Activated gamma-delta T cell treated with Interleukin-2 at 50 U/mL for 16 hours (primary cell): ENCODE measurements at places on chromosomes 5 and 9.

DNA sequence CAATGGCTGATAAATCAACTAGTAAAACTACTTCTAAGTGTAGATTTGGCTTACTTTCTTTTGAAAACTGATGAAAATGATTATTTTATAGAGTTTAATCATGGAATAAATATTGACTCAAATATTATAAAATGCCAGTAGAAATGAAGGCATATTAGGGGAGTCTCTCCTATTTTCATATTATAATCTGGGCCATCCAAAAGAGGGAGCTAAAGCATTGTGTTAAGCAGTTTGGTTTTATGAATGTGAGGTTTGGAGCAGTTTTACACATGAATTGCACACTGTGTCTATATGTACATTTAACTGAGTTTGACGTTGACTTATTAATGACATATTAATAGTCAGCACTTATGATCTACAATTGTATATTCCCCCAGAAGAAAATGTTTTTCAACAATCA, 17.4 kb downstream of the CDH9 start:
- DNase-seq = no peak

DNA sequence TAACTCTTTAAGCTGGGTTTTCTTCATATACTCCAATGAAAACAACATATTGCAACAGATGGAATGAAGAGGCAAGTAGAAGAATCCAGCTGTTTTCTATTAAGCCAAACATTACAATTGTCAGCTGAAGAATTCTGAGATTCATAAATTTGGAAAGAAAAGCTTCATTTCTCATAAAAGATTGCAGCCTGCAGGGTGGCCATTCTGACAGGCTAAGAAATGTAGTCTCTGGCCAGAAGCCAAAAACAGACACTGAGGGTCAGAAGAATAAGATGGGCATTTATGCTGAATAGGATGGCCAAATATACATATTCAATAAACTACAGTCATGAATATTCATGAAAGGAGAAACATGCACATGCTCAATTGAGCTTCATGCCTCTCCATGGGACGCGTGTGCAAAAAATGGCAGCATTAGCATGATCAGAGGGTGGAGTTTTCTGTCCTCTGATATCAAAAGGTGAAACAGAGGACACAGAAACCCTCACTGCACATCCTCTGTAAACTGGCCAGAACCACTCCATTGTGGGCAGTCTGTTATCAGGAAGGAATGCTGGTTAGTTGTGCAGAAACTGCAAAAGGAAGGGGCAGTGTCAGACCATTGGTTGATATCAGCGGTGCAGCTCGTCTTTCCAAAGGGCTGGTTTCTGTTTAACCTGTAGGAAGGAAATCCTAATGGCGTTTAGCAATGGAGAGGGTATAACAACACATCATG, 50.2 kb downstream of the FXN start:
- no peak for DNase-seq

DNA sequence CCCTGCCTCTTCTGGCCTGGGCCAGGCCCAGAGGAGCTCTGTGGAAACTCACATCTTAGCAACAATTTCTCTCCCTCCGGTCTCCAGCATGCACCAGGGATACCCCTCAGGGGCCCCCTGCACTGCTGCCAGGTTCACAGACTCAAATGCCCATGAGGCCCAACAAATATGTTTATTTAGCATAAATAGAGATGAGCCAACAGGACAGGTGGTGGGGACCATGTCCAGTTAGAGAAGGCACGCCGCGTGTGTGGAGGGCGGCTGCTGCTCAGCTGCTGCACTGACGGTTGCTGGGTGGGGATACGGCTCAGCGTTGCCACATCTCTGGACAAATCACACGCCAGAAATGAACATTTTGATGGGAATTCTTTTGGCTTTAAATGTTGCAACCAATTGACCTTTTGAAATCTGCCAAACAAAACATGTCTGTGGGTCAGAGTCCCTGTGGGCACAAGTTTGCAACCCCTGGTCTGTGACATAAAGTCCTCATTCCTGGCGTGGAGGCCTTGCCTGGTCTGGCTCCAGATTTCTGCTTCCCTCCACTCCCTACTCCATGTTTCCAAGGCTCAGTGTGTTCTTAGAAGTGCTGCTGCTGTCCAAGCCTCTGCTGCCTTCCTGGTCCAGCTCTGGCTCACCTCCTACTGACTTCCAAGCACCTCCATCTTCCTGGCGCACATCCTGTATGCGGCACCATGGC, 88.9 kb downstream of the AMBP start:
- no peak for DNase-seq

DNA sequence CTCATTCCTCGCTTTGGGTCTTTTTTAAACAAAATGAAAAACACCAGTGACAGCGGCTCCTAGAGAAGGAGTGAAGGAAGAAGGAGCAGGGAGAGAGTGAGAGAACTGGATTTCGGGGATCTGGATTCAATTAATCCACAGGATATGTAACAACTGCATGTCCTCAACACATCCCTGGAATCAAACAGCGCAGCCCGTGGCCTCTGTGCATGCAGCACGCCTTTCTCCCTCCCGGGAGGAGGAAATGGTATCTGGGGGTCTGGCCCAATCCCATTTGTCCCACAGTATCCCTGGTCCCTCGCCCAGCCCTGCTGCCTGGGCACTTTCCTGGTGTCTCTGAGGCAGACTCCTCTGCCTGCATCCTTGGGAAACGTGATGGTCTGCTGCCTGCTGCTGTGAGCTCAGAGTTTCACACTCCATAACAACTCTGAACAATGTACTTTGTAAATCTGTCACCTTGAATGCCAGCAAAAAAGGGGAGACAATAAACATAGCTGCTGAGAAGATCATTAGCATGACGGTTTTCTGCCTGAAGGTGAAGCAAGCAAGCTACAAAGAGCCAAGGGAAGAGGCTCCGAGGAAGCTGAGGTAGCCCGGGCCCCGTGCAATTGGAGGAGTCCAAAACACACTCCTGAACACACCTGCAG, 56.1 kb downstream of the PTCH1 start:
- DNase-seq = no peak

DNA sequence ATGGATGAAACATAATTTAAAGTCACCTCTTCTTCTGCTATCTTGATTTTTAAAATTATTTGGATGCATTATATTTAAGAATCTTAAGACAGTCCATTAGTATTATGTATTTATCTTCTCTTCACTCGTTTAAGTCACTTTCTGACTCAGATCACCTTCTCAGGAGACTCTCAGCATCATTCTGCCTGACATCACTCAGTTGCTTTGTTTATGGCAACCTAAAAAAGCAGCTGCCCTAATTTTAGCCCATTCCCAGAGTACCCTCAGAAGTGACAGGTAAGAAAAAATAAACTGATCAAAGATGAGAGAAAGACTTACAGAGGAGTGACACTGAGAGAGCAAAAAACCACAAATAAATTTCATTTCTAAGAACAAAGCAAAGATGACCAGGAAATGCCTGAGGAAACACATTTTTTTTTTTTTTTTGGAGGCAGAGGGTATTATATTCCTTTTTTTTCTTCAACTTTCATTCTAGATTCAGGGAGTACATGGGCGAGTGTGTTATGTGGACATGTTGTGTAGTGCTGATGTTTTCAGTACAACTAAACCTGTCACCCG, 140.5 kb downstream of the MUSK start:
- no peak for DNase-seq

- no peak for DNase-seq
Observed at GRCh38 chr5:151014680-151015343, 5.6 kb upstream of the GPX3 start.

DNA sequence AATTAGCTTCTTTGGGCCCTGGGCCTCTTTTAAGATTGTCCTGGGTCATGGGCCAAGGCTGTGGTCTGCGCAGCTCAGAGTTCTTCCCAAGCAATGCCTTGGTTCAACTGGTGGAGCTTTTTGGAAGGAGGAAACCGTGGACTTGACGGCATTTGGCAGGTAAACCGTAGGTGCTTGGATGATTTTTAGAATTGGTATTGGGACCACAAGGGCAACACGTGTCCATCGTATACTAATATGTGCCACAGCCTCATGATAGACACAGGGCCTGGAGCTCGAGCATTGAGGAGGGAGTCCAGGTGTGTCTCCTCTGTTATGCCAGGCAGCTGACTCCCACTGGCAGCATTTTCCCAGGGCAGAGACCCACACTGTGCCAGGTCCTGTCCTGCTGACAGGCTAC, 120.9 kb upstream of the PITX1 start:
- DNase-seq = no peak

GRCh38 chr9:91885746-91886413, 64.1 kb downstream of the ROR2 start:
- no peak for DNase-seq

- no peak for DNase-seq
Observed at GRCh38 chr5:176652136-176652535, 4.9 kb downstream of the TSPAN17 start.

DNA sequence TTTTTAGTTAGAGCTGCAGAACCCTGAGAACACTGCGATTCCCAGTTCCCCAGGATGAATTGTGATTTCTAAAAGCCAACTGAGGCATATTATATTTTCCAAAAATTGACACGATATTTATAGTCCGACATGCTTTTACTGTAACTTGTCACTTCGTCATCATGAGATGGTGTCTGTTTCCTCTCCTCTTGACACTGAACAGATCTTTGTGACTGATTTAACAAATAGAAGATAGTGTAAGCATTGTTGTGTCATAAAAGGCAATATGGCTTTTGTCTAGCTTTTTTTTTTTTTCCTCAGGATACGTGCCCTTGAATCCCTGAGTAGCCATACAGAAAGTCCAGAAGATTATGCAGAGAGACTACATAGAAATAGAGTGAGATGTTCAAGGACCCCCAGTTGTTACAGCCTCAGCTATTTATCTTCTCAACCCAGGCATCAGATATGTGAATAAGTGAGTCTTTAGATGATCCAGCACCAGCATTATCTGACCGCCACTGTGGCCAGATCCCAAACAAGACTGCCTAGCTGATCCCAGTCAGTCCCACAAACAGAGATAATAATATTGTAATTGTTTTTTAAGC, 27.8 kb upstream of the CCL21 start:
- DNase-seq = no peak

GRCh38 chr9:135330685-135331590, 148.6 kb upstream of the PPP1R26 start:
- DNase-seq = no peak

- DNase-seq = no peak
Observed at GRCh38 chr9:68797116-68797515, 92.1 kb downstream of the PIP5K1B start.

DNA sequence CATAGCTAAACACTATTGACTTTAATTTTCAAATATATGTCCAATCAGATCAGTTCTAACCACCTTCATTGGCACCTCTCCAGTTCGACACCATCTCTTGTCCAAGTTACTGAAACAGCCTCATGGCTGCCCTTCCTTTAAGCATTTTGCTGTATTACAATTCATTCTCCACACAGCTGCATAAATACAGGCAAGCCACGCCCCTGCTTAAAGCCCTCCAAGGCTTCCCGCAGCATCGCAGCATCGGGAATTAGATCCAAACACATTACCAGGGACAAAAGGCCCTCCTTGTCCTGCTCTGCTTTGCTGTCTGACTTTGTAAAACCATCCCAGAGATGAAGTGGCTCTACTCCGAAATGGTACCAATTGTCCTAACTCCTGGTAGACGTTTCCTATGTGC, 75.1 kb upstream of the RAI14 start:
- no peak for DNase-seq

DNA sequence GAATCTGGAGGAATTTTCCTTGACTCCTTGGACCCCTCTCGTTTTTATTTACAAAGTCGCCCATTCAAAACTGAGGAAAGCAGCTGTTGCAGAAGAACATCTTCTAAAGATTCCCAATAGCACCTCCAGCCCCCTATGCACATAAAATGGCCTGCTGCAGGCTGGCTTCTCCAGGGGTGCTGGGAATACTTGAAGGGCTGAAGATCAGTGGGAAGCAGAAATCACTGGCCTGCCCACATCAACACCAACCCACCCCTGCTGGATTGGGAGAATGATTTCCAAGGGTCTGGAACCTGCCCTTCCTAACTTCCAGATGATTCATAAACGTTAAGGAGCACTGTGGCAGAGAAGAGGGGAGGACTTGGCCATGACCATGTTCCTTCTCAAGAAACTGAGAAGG, 3.0 kb upstream of the FOXE1 start:
- no peak for DNase-seq

DNA sequence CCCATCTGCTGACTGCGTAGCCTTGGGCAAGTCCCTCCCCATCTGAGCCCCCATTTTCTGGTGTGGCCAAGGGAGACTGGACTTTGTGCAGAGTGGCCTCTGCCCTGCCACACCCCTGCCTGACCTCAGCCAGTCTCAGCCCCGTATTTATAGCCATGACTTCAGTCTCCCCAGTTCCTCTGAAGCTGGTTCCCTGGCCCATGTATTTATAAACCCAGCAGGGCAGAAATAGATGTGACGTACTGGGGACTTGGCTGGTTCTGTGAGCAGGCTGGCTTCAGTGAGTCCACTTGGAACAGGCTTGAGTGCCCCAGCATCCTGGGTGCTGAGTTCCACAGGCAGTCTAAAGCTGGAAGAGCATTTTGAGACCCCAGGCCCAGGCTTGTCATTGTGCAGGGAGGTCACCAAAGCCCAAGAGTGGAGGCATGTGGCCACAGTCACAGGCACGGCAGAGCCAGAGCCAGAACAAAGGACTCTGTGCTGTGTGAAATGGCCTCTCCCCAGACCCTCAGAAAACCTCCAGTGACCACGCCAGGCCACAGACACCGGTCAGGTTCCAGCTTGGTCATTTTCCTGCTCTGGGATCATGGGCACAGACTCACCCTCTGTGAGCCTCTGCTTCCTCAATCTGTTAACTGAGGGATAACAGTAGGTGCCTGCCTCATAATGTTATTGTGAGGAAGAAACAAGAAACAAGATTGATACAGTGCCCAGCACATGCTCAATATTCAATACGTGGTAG, 30.4 kb upstream of the SYNPO start:
- no peak for DNase-seq

DNA sequence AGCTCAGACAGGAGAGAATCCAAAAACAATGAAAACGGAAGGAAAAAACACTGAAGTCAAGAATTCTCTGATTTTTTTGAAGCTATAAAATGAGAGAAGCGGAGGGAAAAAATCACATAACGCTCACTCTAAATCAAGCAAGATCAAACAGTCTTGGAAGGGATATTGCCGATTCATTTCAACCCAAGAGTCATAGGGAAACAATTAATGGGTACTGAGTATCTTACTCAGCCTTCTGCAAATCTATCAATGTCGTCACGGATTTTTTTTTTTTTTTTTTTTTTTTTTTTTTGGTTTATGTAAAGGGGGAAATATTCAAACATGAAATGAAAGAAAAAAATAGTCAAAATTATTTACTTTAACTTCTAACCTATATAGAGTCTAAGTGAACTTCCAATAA, 9.5 kb downstream of the MEF2C start:
- DNase-seq = no peak

DNA sequence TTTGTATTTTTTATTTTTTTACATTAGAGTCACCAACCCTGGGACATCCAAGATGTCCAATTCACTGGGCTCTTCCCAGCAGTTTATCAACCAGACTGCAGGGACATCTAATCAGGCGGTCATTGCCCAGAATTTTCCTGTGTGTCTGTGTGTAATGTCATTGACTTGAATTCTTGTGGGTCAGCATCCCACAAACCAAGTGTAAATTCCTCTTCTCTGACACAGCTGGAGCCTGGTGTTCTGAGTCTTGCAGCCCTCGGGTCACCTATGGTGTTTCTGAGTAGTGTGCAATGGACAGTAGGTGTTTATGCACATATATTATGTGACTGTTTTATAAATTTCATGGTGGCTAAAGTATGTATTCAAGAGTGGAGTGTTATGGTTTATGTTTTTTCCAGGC, 815.7 kb downstream of the SEMA5A start:
- no peak for DNase-seq

GRCh38 chr5:102341681-102342288, 45.7 kb upstream of the SLCO4C1 start:
- no peak for DNase-seq

- no peak for DNase-seq
Observed at GRCh38 chr9:95107001-95107749, 210.3 kb downstream of the FANCC start.

GRCh38 chr5:110896901-110897300, 158.1 kb downstream of the SLC25A46 start:
- no peak for DNase-seq
